ENCODE measurements at places on chromosomes 3 and 15.
A peak's percentile ranks its signal among the peaks of the same experiment; 100 is the strongest.

GRCh38 chr3:19436746-19437145 lies 288.4 kb downstream of the KCNH8 start:
- DNase-seq = no peak

DNA sequence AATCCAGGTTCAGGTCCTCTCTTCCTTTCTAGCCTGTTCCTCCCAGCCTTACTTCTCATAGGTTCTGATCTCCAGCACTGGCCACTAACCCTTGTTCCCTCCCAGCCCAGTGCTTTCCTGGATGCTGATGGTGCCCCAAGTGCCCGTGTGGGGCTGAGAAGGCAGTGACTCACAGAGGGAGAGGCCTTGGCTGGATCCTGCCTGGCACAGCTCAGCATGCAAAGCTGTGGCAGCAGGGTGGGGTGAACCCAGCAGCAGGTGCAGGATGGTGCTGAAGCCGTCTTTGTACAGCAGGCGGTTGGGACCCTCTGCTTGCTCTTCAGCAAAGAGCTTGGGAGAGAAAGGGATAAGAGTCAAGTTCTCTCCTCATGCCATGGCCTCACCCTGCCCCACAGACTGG lies 7.6 kb downstream of the LPCAT4 start:
- DNase-seq = no peak

DNA sequence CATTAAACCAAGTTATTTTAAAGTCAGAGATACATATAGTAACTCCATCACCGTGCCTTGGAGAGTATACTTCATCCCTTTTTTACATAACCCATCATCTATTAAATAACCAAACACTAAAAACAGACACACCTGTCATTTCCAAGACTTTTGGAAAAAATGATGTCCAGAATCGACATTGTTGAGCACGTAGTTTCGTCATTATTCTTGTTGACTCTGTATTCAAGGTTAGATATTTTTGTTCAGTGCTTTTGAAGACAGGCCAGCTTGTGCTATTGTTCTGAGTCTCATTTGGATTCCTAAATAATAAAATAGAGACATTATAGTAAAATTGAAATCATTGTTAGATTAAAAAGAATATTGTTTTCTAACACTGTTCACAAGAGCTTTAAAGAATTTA lies 51.2 kb downstream of the BCHE start:
- no peak for DNase-seq

GRCh38 chr15:92833493-92834271 lies 66.4 kb upstream of the CHD2 start:
- DNase-seq = no peak

GRCh38 chr3:65837604-65838003 lies 201.1 kb downstream of the MAGI1 start:
- no peak for DNase-seq

GRCh38 chr3:119206611-119207511 lies 33.5 kb downstream of the UPK1B start:
- no peak for DNase-seq

GRCh38 chr15:83918011-83918410 lies 264.1 kb downstream of the ADAMTSL3 start:
- DNase-seq = no peak

DNA sequence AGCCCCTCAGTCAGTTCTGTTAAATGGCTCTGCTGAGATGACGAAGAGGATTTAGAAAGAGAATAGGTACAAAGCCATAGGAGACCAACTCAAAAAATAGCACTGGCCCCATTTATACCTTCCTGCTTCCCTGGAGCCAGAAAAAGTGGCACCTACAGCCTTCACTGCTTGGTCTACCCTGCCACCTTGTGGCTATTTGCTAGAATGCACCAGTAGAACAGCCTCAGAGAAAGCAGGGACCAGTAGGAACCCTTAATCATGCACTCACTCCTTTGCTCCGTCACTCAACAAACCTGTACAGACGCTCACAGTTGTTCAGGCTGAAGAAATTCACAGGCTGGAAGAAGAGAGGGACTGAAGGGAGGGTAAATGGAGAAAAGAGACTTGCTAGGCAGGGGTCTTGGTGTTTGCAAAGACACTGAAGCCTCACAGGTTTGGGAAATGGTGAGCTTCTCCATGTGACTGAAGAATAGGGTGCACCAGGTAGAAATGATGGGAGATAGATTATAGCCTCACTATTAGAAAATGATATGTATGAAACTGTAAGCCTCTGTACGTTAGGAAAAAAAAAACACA lies 12.1 kb upstream of the RTP2 start:
- peak; percentile 74 for DNase-seq

GRCh38 chr3:161389445-161390035 lies 18.2 kb upstream of the SPTSSB start:
- DNase-seq = no peak

DNA sequence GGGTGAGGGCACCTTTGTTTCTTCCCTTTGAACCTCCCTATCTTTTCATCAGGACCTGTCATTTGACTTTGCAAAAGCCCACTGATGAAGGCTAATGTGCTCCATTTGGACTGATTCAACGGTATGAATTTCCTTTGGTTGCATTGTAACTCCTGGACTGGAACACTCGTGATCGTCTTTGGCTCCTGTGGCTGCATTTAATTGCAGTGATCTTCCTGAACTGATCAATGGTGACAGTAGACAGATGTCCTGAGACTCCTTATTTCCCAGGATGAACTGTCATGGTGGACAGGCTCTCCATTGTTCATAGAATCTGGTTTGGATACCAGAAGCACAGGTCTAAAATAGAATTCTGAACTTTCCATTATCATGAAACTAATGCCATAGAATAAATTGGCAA lies 224.8 kb upstream of the GAP43 start:
- DNase-seq = no peak

DNA sequence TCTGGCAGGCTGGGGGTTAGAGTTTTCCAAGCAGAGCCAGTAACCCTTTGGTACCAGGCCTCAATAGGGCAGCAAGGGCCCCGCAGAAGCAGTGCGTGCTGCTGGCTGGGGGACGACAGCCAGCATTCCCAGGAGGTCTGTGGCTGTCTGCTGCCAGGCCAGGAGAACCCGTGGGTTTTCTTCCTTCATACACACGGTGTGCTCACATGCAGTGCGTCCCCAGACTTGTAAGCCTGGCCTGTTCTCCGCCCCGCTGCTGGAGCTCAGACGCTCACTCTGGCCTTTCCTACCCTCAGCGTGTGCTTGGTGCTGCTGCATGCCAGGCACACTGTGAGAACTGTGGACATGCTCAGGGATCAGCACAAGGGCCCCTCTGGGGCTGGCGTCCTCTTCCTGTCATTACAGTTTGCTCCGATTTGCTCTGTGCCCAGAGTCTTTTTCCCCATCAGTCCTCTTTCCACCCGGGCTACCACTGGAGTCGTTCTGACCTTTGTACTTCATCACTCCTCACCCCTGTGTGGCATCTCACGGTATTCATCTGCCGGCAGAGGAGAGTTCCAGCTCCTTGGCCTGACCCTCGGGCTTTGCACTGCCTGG lies 149.5 kb downstream of the DNAJB8 start:
- DNase-seq = no peak

DNA sequence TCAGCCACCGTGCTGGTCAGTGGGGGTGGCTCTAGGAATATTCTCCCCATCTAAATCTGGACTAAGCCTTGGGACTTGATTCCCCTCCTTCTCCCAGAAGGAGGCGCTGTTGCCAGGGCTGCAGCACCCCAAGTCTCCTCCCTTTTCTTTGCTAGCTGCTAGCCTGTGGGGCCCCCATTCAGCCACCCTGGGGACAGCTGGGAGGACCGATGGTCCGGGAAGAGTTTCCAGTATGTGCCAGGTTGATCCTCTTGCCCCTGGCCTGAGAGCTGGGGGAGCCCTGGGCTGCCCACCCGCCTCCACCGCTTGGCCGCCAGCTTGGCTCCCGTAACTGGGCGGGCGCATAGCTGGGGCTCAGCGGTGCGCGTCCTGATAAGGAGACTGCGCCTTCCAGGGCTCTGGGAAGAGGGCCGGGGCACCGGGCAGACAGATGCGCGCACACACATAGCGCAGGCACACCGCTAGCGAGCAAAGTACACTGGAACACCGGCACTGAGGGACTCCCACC lies 4.2 kb downstream of the SMAD6 start:
- DNase-seq = no peak

- DNase-seq = no peak
Measured at GRCh38 chr3:178320456-178321351, 215.5 kb upstream of the KCNMB2 start.

DNA sequence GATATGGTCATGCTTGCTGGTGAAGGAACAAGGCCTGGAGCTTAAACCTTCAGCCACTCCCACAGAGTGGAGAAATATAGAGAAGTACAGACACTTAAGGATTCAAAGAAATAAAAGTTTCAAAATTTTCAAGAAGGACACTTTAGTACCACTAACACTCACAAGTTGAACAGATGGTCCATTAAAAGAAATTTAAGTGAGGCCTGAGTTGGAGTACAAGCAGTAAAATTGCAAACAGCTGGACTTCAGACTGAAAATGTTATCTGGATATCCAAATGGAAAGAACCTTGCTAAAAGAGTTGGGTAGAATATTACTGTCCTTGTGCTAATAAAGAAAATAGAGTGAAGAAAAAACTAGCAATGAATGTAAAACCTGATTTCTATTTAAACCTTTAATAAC lies 397.1 kb upstream of the KCNMB2 start:
- no peak for DNase-seq

DNA sequence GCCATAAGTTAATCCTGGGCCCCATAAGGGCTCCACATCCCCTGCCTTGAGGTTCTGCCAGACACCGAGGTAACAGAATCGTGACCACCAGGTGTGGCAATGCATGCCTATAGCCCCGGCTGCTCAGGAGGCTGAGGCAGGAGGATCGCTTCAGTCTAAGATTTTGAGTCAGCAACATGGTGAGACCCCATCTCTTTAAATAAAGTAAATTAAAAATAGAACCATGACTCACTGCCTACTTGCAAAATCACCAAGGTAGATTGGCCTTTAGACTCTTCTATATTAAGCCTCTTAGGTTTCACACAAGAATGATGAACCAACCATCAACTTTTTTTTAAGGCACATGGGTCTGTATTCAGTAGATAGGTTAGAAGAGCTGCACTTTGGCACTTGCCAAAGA lies 9.7 kb downstream of the WDR5B start:
- DNase-seq = no peak

DNA sequence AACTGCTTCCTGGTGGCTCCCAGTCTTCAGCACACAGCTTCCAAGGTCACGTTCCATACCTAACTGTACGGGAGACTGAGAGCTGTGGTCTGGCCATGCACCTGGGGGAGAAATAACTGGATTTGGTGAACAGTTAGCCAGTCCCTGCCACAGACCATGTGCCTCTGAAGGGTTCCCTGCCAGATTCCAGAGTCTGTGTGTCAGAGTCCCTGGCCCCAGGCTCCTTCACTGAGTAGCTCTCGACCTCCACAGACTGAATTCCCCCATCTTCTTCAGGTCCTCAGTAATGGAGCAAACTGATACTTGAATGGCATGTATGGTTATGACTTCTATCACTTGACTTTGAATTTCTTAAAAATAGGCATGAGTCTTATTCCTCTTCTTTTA lies 17.5 kb downstream of the MKRN2OS start:
- DNase-seq = no peak

DNA sequence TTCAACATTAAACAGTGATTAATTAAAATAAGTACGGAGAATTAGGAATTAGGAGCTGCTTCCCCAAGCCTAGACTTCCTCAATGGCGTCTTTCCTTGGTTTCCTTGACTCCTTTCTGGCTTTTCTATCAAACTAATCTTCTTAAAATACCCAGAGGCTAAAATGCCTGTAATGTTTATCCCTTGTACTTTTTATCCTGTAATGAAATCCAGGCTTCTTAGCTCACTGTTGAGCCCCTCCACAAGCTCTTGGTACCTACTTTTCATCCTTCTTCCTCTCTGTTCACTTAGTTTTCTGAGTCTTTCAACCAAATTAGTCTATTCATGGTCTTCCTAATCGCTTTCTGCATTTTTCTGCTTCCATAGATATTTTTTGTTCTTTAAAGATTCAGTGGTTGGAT lies 6.9 kb upstream of the UBE2E1 start:
- no peak for DNase-seq

DNA sequence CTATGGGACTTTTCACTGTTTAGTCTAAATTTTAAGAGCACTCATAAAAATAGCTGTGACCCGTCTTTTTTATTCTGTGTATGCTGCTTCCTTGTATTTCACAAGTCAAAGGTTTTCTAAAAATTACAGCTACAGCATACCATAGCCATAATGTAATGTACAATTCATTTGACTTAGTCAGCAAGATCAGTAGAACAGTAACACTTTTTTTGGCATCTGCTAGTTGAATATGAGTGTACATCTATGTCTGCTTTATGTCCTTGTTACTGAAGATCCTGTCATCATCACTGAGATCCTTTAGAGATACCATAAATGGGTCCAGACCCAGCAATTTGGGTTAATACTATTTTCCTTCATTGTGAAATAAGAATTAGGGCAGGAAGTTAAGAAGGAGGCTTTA lies 42.2 kb downstream of the CMSS1 start:
- no peak for DNase-seq

DNA sequence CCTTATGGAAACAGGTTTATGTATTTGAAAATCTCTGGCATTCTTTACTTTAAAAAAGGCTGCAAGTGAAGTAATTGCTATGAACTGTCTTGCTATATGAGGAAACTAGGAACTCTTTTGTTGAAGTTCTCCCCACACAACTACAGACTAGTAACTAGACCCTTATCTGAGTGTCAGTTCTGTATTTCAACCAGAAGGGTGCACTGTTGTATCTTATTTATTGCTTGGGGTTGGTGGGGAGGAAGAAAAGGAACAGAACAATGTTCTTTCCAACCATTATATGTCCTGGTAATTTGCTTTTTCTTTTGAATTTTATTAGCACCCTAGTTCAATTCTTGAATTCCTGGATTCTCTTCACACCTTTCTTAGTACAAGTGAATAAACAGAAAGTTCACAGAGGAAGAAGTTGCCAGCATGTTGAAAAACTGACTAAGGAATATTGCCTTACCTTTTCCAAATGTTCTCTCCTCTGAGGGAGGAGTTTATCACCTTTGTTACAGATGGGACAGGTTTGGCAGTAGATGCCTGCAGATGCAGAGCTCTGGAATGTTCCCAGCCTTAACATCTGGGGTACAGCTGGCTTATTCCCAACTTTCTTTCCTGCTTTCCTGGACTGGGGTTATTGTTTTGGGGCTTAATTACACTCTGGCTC lies 162.4 kb upstream of the CFAP20DC start:
- DNase-seq = peak; percentile 26

- no peak for DNase-seq
Measured at GRCh38 chr15:41820791-41821423, 7.0 kb upstream of the JMJD7 start.

- no peak for DNase-seq
Measured at GRCh38 chr3:187000711-187001151, 70.4 kb downstream of the ST6GAL1 start.

Measured in HepG2 (cell line).